ENCODE measurements at places on chromosomes 1 and 21.

GRCh38 chr1:178143730-178144690 lies 50.1 kb downstream of the RASAL2 start:
- no peak for DNase-seq

DNA sequence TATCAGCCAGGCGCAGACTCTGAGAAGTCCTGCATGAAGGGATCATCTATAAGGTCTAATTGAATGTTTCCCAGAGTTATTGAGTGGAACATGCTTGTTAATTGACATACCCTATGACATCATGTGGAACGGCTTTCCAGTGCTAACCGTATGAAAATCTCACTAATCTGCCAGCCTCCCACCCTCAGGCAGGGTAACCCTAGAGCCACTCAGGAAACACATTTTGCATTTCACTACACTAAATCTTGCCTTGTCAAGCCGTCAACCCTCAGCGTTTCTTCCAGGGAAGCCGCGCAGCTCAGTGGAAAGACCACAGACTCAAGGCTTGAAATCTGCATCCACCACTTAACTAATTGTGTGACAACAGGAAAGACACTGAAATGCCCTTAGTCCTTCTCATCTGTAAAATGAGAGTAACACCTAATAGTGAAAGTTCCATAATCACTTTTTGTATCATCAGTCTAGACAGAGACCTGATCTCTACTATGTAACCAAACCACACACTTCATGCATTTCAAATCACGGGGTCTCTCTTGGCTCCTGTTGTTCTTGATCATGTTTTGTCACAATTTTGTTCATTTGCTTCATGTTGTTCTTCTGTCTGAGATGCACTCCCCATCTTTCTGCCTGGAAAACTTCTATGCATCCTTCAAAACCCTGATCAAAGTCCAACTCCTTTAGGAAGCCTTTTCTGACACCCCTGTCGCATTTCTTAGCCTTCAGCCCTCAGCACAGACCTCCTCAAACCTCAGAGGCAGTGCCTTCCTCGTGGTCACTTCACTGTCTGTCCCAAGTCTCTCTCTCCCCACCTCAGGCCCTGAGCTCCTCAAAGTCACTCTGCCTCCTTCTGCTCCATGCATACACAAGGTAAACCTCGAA lies 246.5 kb downstream of the TOMM20 start:
- no peak for DNase-seq

GRCh38 chr1:205811660-205812059 lies 1.3 kb downstream of the SLC41A1 start:
- peak; percentile 37 for DNase-seq

GRCh38 chr1:168905633-168906032 lies 176.6 kb upstream of the DPT start:
- DNase-seq, result no peak

DNA sequence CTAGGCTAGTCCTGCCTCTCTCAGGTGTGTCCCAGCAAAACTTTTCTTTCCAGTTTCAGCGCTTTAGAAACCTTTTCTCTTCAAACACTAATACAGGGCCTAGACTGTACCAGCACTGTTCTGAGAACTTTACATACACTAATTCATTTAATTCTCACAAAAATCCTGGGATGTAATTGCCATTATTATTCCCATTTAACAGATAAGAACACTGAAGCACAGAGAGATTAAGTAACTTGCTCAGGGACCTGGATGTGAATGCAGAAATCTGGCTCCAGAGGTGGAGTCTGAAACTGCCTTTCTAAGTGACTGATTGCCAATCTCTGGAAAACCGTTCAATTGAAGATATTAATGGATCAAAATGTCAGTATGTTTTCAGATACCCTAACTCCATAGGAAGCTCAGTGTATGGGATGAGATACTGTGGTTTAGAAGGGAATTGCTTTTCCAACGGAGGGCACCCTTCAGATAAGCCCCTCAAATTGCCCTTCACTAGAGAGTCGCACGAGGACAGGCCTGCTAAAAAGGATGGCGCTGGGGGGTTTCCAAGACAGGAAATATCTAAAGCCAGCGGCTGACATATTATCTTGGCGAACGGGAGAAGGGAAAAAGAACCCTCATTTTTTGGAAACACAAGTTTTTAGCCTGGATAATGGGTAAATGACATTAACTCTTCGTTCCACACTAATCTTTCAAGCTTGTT lies 698 bp upstream of the UCK2 start:
- DNase-seq, result no peak

Measured in GM03348 (cell line).